ENCODE measurements at places on chromosomes 5 and 9.

- DNase-seq = no peak
Measured at GRCh38 chr5:138053554-138053953, 20.7 kb upstream of the FAM13B start.

GRCh38 chr9:33289936-33290246 is 425 bp upstream of the NFX1 start:
- DNase-seq = no peak

- no peak for DNase-seq
Measured at GRCh38 chr5:84273517-84273883, 111.2 kb downstream of the EDIL3 start.

- no peak for DNase-seq
Measured at GRCh38 chr5:116152169-116152568, 67.3 kb downstream of the COMMD10 start.

GRCh38 chr9:109411069-109411761 is 86.9 kb downstream of the PTPN3 start:
- DNase-seq = no peak

DNA sequence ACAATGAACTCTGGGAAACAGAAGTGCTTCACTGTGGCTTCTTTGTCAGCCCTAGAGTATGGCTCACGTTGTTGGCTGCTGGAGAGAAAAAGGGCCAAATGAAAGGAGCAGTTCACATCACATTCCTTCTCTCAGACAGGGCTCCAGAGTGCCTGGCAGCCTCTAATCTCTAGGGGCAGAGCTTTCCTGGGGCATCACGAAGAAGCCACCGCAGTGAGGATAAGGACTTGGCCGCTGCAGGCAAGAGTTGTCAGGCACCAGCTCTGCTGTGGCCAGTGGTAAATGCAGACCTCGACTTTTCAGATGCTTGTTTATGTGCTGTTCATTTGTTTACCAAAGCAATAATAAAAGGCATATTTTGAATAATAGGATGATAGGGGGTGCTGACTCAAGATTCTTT is 227.2 kb downstream of the ICE1 start:
- no peak for DNase-seq

DNA sequence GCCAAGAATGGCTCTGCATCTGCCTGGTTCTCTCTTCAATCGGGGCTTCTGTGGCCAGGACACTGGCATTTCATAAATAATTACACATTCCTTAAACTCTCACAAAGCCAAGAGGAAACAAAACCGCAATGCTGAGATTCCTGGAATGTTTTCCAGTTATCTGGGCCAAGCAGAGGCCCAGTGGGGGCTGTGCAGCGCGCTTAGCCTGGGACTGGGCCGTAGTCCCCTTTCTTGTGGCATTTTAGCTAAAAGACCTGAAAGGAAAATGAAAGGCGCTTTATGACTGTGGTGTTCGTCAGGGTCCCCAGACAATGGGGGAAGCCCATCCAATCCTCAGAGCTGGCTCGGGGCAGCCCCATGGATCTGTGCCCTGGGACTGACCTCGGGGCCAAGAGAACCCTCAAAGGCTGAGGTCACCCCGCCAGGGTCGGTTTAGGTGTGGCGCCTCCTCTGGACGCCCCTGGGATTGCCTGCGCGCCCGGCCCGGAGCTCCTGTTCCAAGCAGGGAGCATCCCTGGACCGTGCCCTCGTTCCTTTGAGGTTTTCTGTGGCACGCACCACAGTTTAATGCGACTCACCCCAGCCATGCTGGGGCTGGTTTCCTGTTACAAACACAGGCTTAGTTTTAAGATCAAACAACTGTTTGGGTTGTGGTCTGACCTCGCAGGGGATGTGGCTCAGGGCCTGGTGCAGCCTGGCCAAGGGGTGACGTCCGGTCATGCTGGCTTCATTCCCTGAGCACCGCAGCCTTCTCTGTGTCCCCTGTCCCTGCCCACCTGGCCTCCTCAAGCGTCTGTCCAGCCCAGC is 51.5 kb upstream of the NKD2 start:
- DNase-seq = no peak

DNA sequence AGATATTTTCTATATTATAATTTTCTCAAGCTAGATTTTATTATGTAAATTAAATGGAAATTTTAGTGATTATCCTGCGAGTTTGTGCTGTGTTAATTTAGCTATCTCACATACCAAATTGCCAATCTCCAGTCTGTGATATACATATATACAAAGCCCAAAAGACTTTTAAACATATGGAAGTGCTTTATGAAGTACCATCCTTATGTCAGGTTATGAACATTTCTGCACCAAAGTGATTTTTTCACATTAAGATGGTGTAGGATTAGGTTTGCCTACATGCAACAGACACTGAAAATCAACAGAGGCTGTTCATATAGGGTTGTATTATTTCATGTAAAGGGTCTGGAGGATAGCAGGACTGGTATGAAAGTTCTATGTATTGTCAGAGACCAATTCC is 32.8 kb downstream of the CFAP95 start:
- no peak for DNase-seq

GRCh38 chr5:51156838-51157237 is 226.4 kb upstream of the ISL1 start:
- no peak for DNase-seq

GRCh38 chr5:163645421-163646416 is 140.3 kb downstream of the MAT2B start:
- no peak for DNase-seq

GRCh38 chr5:112174959-112175594 is 244.0 kb downstream of the EPB41L4A start:
- DNase-seq = no peak

DNA sequence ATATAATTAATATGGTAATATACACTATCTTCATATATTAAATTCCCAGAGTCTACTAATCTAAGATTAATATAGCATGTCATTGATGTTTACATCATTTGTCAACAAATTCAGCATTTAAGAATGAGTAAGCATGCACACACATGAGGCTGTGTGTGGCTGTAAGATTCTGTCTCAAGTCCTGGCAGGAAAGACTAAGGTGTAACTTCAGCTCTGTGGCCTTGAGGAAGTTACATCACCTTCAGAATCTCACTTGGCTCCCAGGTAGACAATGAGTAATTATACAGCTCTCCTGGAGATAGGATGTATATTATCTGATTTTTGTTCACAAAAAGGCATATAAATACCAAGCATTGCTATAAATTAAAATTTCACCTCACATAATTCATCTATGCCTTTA is 119.4 kb upstream of the IQGAP2 start:
- DNase-seq = no peak

- no peak for DNase-seq
Measured at GRCh38 chr5:38948501-38948900, 102.7 kb downstream of the OSMR start.

- no peak for DNase-seq
Measured at GRCh38 chr5:111271885-111272284, 47.7 kb downstream of the CAMK4 start.

GRCh38 chr9:7121055-7121454 is 363.3 kb downstream of the KDM4C start:
- no peak for DNase-seq

DNA sequence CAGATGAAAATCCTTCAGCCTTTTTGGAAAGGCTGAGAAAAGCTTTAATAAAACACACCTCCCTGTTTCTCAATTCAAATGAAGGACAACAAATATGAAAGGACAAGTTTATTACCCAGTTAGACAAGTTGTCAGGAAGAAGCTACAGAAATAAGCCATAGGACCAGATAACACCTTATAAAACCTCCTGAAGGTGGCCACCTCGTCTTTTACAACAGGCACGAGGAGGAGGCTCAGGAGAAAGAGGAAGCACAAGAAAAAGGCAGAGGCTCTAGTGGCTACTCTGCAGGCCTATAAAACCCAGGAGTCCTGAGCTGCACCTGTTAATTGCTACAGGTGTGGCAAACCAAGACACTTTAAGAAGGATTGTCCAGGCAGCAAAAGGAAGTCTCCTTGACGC is 352.1 kb upstream of the CDH18 start:
- no peak for DNase-seq

DNA sequence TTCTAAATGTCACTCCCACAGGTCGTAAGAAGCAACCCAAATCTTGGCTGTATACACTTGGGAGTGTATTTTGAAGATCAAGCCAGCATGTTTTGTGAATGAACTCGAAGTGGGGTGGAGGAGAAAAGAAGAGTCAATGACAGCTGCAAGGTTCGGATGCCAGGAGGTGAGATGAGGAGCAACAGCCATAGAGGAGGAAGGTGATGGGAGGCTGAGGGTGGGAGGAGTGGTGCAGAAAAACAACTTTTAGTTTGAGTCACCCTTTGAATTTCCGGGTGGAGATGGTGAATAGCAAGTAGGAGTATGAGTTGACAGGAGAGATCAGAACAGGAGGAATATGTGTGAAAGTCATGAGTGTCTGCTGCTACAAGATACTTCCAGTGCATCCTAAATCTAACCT is 153.6 kb downstream of the DIRAS2 start:
- DNase-seq = no peak

- DNase-seq = no peak
Measured at GRCh38 chr9:30382271-30382670, 2002.2 kb upstream of the ACO1 start.

GRCh38 chr9:104586496-104587180 is 12.6 kb downstream of the OR13C5 start:
- DNase-seq = no peak

DNA sequence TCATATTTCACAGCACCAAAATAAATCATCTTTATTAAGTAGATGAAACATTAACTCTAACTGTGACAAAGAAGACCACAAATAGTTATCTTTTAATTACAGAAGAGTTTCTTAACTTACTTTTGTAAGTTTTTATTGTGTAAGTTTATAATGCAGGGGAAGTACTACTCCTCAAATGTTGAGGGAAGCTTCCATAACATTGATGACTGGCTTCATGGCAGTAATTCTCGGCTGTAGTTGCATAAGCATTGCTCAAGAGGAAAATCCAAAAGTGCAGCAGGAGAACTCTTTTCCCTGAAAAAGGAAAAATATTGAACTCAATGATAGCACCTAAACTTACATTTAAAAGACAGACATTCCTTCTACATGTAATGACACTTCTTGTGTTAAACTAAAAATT is 4.6 kb downstream of the TSLP start:
- DNase-seq = no peak

- no peak for DNase-seq
Measured at GRCh38 chr5:56761151-56761885, 54.0 kb upstream of the MAP3K1 start.

- DNase-seq = no peak
Measured at GRCh38 chr5:77400645-77401044, 91.5 kb downstream of the WDR41 start.

GRCh38 chr5:43017428-43017815 is 22.7 kb downstream of the ANXA2R start:
- DNase-seq = peak; percentile 52

- DNase-seq = no peak
Measured at GRCh38 chr5:108747774-108748400, at the start of gene FER. Gene FER (plus strand): TSS chr5:108747897. CDS start chr5:108798183, 50,286 bp downstream.

DNA sequence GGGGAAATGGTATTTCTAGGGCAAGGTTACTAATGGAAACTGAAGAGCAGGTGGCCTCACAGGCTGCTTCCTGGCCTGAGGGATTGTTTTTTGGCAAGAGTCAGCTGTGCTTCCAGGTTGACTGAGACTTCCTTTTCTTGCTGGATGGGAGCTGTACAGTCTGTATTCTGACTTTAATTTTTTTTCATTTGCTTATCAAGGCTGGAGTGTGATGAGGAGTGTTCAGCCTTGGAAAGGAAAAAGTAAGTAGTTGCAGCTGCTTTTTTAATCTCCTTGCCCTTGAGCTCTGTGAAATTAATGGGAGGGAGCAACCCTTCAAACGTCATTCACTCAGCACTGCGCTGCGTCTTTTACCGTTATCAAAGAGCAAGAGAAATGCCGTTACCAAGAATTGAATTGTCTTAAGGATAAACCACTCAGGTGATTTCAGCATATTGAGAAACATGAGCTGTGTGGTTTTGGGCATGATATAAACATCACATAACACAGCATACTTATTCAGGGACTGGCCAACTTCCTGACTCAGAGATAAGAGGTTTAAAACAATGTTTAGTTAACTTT is 47.6 kb downstream of the AQP7 start:
- DNase-seq = no peak

- no peak for DNase-seq
Measured at GRCh38 chr5:176341325-176342157, 20.0 kb downstream of the KIAA1191 start.

DNA sequence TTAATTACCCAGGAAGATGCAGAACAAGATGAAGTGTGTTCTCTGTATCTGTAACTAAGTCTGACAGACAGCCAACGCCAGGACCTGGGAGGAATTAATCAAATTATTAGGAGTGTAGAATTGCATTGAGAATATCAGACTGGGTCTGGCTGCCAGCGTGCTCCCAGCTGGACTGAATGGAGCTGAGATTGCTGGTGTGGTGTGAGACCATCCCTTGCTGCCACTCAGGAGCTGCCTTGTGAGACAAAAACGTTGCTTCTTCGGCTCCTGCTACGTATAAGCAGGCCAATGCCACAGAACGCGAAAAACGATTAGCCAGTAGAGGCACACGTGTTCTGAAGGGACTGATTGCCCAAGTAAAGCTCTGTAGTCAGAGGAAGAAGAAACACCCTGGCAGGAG is 66.8 kb downstream of the AMBP start:
- no peak for DNase-seq

DNA sequence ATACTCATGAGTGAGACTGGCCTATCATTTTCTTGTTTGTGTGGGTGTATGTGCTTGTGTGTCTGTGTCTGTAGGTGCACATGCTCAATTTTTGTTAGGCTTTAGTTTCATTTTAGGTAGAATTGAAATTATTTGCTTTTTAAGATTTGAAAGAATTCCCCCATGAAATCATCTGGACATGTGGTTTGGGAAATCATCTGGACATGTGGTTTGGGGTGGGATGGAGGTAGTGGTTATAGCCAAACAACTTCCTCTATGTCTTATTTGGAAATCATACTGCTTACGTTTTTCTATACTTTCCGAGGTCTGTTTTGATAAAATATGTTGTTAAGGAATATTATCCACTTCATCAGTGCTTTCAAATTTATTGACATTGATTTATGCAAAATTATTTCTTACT is 485.4 kb upstream of the CLINT1 start:
- DNase-seq = no peak

DNA sequence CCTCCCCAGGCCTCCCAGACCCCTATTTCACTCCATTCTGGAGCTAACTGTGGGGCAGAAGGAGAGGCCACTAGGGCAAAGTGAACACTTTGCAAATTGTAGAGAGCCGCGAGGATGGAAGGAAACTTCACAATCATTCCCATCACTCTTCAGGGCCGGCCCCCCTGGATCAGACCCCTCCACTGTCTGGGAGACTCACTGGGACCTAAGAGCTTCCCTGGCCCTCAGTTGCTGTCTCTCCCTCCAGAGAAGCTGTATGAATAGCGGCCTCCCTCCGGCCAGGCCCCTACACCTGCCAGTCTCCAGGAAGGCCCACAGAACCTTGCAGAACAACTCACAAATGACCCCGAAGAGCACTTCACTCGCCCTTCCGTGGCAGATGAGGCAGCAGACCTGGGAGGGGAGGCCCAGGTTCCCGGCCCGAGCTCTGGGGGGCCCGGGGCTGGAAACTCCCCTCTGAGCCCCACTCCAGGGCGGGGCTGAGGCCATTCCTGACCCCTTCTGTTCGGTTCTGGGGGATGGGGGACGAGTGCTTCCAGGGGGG is 141.9 kb upstream of the IER5L start:
- no peak for DNase-seq

- DNase-seq = no peak
Measured at GRCh38 chr9:16442622-16443021, 427.8 kb downstream of the BNC2 start.
